ENCODE measurements at places on chromosomes 4 and X.

- DNase-seq, result no peak
These were observed 41.2 kb downstream of the DCLK2 start for GRCh38 chr4:150119492-150119891.

- DNase-seq, result peak; percentile 17
These were observed 14.7 kb upstream of the DCHS2 start for GRCh38 chr4:154506253-154506652.

DNA sequence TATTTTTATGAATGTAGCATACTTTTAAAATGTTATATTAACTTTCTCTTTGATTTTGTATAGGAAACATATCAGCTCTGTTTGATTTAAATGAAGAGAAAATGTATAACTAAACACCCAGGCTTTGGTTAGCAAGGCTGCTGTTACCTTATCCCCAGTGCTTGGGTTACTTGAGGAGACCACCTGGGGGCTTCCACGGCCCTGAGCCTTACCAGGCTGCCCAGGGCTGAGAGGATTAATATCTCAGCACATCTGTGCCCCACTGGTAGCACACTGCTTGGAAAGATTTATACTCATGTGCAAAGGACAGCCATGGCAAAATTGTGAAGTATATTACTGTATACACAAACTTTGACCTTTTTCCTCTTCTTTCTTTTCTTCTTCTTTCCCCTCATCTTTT is 752.9 kb downstream of the RAPGEF2 start:
- no peak for DNase-seq

GRCh38 chr4:186161138-186161537 is 30.2 kb upstream of the CYP4V2 start:
- no peak for DNase-seq

GRCh38 chrX:97616883-97617530 is 733.3 kb downstream of the RPA4 start:
- peak; percentile 17 for DNase-seq

DNA sequence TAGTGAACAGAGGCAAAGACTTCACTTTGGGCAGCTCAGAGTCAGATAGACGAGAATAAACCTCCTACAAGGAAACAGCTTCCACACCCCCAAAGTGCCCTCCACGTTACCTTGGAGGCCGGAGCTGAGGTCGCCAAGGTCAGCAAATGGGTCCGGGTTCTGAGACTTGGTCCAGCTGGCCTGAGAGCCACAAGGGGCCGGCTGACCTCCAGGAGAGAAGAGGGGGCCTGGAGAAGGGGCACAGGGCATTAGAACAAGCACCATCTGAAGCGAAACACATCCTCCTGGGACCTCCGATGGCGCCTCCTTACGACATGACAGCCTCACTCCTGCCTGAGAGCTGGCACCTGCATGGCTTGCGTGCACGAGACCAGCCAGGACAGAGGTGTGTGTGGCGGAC is 33.6 kb upstream of the CPLX1 start:
- DNase-seq, result no peak

- DNase-seq, result no peak
These were observed 77.8 kb downstream of the CD38 start for GRCh38 chr4:15855804-15856475.

GRCh38 chr4:184744236-184744635 is 10.3 kb upstream of the CENPU start:
- no peak for DNase-seq

DNA sequence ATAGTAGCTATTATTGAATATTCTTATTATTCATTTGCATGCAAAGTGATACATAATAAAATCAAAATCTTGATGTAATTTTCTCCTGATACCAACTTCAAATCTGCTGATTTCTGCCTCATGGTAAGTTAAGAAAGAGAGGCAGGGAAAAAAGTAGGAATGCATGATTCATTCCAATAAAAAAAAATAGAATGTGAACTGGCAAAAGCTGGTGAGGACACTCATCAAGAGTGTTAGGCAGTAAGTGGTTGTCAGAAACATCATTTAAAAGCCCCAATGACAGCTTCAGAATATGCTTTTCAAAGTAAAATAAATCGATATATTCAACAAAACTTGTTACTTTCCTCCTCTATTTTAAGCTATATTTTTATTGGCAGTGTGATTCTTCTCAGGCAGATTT is 979.1 kb downstream of the TECRL start:
- no peak for DNase-seq

GRCh38 chr4:53545942-53546581 is 45.2 kb downstream of the LNX1 start:
- DNase-seq, result no peak

- DNase-seq, result no peak
These were observed 540.8 kb downstream of the ADGRL3 start for GRCh38 chr4:61740886-61741285.

- DNase-seq, result no peak
These were observed 13.3 kb downstream of the OPHN1 start for GRCh38 chrX:68419975-68420374.

GRCh38 chrX:111597967-111598366 is 83.0 kb upstream of the ALG13 start:
- DNase-seq, result no peak

GRCh38 chrX:24148535-24149350 is 786 bp upstream of the ZFX start:
- DNase-seq, result no peak

DNA sequence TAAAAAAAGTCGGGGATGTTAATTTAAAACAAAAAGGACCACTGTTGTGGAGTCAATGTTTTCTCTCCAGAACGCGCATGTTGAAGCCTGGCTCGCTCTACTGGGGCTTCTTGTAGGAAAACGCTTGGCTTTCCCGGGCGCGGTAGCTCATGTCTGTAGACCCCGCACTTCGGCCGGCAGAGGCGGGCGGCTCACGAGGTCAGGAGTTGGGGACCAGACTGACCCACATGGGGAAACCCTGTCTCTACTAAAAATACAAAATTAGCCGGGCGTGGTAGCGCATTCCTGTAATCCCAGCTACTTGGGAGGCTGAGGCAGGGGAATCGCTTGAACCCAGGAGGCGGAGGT is 15.6 kb downstream of the NELFA start:
- DNase-seq, result no peak

- no peak for DNase-seq
These were observed 55.3 kb downstream of the AFF2 start for GRCh38 chrX:148555571-148556243.

- DNase-seq, result no peak
These were observed 307.2 kb downstream of the SLC7A11 start for GRCh38 chr4:137934911-137935310.

- DNase-seq, result no peak
These were observed 594 bp downstream of the LRIT3 start for GRCh38 chr4:109848501-109848900.

- no peak for DNase-seq
These were observed 18.5 kb downstream of the LRRC66 start for GRCh38 chr4:52001616-52002015.

DNA sequence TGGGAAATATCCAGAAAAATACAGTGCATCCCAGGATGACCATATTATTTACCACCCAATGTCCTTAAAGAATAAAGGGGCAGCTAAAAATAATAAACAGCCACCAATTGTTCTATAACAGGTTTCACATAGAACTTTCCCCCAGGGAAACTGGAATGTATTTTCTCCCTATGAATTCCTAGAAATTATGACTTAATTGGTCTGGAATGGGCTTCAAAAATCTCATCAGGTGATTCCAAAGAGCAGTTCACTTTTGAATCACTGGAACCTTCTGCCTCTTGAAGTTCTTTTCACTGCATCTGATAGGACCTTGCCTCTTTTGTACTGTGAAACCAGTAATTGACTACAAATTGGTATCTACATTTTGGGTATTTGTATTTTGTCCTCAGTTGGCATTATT is 119.3 kb downstream of the ZNF330 start:
- no peak for DNase-seq

DNA sequence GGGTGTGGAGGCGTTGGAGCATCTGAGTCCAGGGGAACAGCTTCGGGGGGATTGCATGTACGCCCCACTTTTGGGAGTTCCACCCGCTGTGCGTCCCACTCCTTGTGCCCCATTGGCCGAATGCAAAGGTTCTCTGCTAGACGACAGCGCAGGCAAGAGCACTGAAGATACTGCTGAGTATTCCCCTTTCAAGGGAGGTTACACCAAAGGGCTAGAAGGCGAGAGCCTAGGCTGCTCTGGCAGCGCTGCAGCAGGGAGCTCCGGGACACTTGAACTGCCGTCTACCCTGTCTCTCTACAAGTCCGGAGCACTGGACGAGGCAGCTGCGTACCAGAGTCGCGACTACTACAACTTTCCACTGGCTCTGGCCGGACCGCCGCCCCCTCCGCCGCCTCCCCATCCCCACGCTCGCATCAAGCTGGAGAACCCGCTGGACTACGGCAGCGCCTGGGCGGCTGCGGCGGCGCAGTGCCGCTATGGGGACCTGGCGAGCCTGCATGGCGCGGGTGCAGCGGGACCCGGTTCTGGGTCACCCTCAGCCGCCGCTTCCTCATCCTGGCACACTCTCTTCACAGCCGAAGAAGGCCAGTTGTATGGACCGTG is 2.2 kb downstream of the AR start:
- no peak for DNase-seq

- DNase-seq, result peak; percentile 23
These were observed 1305.8 kb downstream of the PCDH7 start for GRCh38 chr4:32025851-32026459.

DNA sequence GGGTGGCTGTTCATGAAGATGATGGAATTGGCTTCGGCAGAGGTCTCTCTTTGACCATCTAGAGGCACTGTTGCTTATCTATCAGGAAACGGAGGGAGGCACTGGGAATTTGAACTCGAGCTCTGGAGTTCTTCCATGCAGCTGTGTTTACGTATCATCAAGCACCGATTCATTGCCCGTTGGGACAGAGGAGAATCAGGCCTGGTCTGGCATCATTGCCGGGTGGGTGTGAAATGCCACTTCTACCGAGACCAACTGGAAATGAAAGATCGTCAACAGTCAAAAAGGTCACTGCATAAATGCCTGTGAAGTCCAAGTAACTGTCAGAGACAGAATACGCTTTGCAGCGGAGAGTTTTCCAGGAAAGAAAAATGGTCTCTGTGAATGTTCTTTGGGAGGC is 166.9 kb downstream of the ASMT start:
- no peak for DNase-seq

GRCh38 chr4:32172086-32172485 is 1451.9 kb downstream of the PCDH7 start:
- DNase-seq, result no peak

GRCh38 chrX:70553516-70553915 is 108.9 kb downstream of the DLG3 start:
- no peak for DNase-seq

DNA sequence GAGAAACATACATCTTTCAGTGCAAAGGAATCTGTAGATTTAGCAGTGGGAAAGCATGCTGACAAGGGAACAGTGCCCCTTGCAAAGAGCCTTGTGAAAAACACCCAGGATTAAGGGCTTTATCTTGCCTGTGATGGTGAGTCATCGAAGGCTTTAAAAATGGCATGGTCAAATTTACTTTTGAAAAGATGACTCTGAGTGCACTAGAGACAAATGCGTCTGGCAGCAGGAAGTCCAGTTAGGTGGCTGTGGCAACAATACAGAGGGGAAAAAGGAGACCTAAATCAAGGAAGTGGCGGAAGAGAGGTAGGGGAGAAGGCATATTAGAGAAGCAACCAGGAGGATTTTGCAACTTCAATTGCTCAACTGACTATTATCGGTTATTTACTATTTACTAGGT is 472.6 kb upstream of the CPEB2 start:
- DNase-seq, result peak; percentile 92

DNA sequence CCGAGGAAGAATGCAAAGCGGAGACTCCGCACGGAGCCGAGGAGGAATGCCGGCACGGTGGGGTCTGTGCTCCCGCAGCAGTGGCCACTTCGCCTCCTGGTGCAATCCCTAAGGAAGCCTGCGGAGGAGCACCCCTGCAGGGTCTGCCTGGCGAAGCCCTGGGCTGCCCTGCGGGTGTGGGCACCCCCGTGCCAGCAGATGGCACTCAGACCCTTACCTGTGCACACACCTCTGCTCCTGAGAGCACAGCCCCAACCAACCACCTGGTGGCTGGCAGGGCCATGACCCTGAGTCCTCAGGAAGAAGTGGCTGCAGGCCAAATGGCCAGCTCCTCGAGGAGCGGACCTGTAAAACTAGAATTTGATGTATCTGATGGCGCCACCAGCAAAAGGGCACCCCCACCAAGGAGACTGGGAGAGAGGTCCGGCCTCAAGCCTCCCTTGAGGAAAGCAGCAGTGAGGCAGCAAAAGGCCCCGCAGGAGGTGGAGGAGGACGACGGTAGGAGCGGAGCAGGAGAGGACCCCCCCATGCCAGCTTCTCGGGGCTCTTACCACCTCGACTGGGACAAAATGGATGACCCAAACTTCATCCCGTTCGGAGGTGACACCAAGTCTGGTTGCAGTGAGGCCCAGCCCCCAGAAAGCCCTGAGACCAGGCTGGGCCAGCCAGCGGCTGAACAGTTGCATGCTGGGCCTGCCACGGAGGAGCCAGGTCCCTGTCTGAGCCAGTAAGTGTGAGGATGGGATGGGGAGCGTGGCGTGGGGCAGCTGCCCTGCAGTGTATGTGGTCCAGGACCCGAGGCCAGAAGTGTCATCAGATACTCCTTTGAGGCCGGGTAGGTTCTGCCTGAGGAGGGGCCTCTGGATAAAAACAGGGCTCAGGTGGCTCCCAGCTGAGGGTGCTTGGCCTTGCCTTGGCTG is 7.0 kb downstream of the TACC3 start:
- DNase-seq, result no peak

- no peak for DNase-seq
These were observed 100.0 kb downstream of the ADAMTS3 start for GRCh38 chr4:72468904-72469502.

GRCh38 chr4:176013476-176014247 is 52.0 kb upstream of the WDR17 start:
- DNase-seq, result no peak

- DNase-seq, result no peak
These were observed 22.9 kb downstream of the NPY1R start for GRCh38 chr4:163309466-163309865.

DNA sequence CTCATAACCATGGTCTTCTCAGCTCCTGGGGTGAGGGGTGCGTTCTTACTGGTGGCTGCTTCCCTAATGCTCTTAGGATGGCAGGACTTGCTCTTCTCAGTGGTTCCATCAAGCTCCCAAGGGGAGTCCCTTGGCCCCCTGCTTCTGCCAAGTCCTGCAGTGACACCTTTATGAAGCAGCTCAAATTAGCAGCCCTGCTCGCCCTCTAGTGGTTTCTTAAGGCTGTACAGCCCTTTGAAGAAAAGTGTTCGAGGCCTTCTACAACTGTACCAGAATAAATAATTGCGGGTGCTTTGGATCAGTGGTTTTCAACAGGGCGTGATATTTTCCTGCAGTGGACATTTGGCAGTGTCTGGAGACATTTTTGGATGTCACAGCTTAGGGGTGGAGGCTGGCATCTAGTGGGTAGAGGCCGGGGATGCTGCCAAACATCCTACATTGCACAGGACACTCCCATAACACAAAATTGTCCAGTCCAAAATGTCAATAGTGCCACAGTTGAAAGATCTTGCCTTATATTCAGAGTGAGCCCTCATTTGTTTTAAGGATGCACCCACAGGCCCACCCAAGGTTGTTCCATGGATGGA is 204.7 kb upstream of the S100G start:
- no peak for DNase-seq

- no peak for DNase-seq
These were observed 192.8 kb downstream of the SMIM20 start for GRCh38 chr4:26106776-26107175.

GRCh38 chr4:188232428-188232827 is 93.2 kb downstream of the TRIML1 start:
- DNase-seq, result no peak

- no peak for DNase-seq
These were observed 39.3 kb downstream of the RNF212 start for GRCh38 chr4:1074077-1074476.
